Activated CD4-positive, alpha-beta T cell treated with anti-CD3 and anti-CD28 coated beads, Interleukin-2, Interleukin-6, amounts not matched to agents 100 ng/mL and 50 ng/mL, durations not matched to agents 16 hours and 8 hours (primary cell): ENCODE measurements at places on chromosomes 3 and 15.

GRCh38 chr3:176767385-176767784 lies 429.9 kb downstream of the TBL1XR1 start:
- DNase-seq: no peak

DNA sequence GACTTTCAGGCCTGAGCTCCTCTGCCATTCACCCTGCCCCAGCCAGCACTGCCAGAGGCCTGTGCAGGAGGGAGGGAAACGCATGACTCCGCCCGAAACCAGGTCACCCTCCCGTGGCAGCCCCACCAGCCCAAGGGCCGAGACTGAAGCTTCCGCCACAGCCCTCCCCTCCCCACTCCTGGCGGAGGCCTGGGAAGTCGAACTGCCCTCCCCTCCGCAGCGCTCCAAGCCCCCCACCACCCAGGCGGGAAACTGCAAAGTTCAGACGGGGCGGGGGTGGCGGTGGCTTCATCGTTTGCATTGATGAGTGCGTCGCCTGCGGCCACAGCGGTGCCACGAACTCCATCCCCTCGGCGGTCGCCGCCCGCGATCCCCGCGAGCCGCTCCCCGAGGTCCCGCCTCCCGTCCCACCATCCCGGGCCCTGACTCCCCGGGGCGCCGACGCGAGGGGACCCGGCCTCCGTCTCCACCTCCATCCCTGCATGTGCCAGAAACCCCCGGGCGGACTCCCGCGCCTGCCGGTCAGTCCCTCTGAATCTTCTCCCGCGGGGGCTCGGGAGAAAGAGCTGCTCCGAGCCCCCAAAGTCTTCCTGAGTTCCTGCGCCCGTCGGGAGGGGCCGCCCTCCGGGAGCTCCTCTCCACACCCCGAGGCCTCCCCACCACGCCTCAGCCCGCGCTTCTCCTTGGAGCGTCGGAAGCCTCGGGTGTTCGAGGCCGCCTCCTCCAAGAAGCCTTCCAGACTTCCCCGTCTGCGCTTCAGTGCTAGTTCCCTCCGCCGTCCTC lies 698 bp downstream of the MELTF start:
- no peak for DNase-seq

DNA sequence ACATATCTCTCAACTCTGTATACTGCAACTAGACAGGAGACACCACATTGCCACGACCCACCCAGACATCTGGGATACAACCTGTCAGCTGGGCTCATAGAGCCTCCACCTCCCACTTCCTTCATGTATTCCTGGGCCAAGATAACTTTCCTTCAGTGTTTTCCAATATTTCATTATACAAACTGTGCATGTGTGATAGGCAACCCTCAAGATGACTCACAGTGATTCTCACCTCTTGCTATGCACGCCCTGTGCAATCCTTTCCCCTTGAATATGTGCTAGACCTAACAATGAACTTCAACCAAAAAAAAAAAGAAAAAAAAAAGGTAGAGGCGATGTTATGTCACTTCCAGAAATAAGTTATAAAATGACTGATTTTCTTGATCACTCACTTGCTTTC lies 138.0 kb upstream of the ALCAM start:
- no peak for DNase-seq

- DNase-seq: no peak
Observed at GRCh38 chr3:47485812-47486211, 10.1 kb upstream of the SCAP start.

- DNase-seq: no peak
Observed at GRCh38 chr15:58746174-58746573, 3.3 kb downstream of the ADAM10 start.

DNA sequence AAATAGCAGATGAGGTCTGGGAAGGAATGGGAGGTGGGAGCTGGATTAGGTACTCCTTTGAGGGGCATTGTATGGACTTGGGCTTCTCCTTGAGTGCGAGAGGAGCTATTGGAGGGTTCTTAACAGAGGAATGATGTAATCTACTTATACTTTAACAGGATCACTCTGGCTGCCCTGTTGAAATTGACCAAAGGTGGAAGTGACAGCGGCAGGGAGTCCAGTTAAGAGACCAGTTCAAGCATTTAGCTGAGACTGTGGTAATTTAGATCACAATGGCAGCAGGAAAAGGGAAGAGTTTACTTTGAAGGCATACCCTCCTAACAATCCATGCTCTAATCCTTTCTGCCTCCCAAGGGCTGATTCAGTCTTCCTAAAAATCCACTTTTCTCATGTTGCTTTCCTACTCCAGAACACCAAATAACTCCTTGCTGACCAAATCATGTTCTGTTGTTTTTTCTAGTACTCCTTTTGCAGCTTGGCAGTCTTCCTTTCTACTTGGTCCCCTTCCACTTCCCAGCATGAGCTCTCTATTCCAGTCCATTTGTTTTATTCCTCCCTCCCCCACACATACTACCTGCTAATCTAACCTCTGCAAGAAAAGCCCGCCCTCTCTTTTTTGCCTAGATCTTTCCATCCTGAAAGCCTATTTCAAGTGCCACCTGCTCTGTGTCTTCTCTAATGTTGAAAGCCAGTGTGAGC lies 139.4 kb downstream of the NECTIN3 start:
- no peak for DNase-seq

DNA sequence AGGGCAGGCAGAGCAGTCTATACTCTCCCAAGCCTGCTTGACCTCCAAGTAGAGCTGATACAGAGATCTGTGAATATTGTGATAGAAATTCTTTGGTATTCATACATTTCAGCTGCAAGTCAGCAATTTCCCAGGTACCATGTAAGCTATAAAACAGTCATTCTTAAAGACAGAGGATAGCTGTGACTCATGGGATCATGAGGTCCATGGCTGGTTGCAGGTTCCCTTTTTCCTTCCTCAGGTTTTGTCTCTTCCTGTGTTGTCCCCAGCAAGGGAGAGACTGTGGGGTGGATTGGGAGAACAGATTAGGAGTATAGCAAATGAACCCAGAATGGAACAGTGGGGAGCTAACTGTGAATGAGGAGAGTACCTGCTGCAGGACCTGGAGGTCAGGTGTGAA lies 5.4 kb upstream of the P4HTM start:
- DNase-seq: no peak

GRCh38 chr3:192060160-192060781 lies 599.3 kb downstream of the PYDC2 start:
- DNase-seq: no peak

DNA sequence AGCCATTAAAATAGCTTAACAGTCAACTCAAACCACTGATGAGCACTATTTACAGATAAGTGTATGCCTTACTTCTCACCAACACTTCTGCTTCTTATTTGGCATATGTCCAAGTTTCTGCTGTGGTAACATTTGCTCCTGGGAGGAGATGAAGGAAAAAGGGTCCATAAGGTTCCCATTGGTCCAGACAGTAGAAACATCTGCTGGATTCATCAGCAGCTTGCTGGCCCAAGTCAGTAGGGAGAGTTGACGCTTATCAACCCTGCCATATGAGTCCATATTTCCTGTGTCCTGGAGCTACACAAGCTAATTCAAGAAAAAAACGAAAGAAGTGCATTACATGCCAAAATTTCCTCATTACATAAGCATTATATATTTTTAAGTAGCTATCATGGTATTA lies 824.5 kb downstream of the CADM2 start:
- DNase-seq: no peak

- DNase-seq: no peak
Observed at GRCh38 chr3:64561868-64562267, 125.9 kb downstream of the ADAMTS9 start.

- DNase-seq: peak; percentile 86
Observed at GRCh38 chr3:197394464-197395321, 96.3 kb upstream of the DLG1 start.

DNA sequence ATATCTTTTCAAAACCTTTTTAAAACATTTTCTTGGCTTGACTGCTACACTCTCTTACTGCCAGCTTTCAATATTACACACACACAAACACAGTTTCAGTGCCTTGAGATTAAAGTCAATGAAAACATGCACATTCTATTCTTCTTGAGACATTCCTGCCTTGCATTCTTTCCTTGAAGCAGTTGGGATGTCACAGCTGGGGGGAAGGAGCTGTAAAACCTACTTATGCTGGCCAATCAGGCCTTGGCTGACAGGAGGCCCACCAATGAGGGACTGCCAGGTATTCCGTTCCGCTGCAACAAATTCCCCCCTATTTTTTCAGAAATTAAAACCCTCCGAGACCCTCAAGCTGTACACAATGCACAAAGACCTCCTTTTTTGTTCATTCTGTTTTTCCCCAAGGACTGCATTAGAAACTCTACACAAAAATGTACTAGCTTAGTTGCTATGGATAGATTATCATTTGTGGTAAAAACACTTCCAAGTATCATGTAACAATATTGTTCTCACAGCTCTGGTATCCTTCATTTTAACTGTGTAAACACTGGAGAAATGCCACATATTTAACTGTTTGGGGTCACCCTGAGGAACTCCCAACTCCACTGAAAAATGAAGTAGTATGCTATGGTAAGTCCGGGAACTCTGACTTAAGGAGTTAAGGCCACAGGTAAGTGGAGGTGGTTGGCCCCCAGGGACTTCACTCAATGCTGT lies 18.5 kb downstream of the FSTL1 start:
- no peak for DNase-seq

DNA sequence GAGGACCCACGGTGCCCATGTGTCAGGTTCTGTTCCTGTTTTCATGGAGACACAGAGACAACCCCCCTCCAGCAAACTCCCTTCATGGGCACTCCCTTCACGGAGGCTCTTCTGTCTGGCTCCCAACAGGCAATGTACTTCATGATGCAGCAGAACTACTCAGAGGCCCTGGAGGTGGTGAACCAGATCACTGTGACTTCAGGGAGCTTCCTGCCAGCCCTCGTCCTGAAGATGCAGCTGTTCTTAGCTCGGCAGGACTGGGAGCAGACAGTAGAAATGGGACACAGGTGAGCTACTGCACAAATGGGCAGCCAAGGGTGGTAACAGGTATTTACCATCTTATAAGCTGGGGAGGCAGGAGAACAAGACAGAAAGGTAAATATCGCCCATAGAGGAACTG lies 7.0 kb downstream of the TTC21A start:
- DNase-seq: no peak

DNA sequence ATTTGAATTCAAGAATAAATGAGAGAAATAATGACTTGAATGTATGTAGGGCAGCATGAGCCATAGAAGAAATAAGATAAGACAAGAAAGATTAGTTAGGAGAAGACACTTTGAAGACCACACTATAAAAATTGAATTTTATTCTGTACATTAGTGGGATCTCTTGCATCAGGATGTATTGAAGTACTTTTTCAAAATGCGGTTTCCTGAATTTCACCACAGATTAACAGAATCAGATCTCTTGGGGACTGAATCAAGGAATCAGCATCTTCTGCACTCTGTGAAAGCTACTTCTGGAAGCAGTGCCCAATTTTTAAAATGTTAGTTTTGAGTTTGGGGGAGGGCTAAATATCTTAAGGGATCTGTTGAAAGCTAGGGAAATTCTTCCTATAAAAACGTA lies 763.9 kb upstream of the GOLIM4 start:
- no peak for DNase-seq

DNA sequence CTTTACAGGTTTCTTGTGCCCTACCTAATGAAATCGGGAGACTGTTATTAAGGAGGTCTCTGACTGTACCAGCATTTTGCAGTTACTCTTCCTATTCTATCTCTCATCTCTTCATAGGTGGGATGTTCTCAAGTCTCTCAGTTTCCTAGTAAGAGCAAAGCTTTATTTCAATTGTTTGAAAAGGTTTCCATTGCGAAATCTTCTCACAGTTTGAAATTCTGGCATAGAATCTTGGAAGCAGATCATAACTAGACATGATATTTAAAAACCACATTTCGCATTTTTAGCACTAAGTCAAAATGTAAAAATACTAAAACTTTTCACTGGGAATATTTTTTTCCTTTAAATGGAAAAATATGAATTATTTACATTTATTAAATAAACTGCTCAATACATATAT lies 1311.4 kb downstream of the ROBO2 start:
- DNase-seq: no peak

- DNase-seq: no peak
Observed at GRCh38 chr15:34851007-34851406, 55.7 kb upstream of the ACTC1 start.

- peak; percentile 76 for DNase-seq
Observed at GRCh38 chr15:69573815-69574475, 121.3 kb downstream of the RPLP1 start.

GRCh38 chr15:52290329-52290728 lies 5.3 kb downstream of the MYO5C start:
- peak; percentile 32 for DNase-seq

GRCh38 chr15:74420193-74420905 lies 13.4 kb downstream of the SEMA7A start:
- no peak for DNase-seq

DNA sequence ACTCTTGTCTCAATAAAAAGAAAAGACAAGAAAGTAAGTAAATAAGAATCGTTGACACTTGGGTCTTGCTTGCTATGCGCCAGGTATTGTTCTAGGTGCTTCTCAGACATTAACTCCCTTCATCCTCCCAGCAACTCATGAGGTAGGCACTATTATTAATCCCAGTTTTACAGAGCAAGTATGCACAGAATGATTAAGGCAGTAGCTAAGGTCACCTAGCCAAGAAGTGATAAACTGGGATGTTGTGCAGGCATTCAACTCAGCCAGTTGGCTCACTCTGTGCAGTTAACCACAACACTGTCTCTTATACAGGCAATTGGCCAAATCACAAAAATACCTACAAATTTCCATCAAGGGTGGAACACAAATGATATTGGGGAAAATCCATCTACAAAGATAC lies 1.7 kb upstream of the C3orf33 start:
- no peak for DNase-seq

DNA sequence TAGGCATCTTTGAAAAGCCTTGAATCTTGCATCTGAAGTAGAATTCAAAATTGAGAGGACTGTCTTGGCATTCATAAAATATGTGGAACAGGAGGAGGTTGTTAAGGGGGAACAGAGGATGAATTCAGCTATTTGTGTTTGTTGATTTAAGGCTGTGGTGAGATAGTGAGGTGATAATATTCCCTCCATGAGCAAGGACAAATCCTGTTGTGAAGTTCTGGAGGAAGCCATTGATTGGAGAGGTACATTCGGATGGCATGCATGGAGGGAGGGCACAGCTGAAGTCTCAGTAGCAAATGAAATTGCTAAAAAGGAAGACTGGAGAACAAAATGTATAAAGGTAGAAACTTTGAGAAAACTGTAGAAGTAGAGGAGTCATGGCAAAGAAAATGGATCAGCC lies 443.8 kb downstream of the NLGN1 start:
- DNase-seq: no peak

DNA sequence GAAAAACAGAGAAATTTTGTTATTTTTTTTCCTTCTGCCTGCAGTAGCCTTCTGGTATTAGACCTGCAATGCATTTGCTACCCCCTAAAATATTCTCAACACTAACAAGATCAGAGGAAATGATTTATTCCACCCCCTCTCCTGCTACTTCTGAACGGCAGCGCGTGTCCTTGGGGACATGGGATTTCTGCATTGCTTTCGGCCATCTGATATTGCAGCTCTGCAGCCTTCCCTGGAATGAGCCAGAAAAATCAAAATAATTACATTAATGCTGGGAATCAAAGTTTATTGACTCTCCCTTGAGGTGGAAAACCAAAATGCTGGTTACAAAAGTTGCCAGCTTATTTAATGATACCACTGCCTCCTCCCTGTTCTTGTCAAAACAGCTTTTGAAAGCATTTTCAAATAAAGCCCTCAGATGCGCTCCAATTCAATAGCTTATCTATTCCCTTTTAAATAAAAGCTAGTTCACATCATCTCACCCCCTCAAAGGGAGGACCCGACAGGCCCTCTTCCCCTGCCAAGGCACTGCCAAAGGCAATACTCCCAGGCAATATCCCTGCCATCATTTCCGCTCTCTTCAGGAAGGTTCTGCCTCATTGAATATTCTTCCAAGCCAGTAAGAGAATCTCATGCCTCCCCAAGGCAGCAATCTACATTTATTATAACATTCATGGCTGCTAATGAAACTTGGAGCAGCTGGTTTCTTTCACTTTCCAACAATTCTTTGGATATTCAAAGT lies 96.6 kb downstream of the FHIT start:
- no peak for DNase-seq
